ENCODE measurements at places on chromosomes 2 and 18.

DNA sequence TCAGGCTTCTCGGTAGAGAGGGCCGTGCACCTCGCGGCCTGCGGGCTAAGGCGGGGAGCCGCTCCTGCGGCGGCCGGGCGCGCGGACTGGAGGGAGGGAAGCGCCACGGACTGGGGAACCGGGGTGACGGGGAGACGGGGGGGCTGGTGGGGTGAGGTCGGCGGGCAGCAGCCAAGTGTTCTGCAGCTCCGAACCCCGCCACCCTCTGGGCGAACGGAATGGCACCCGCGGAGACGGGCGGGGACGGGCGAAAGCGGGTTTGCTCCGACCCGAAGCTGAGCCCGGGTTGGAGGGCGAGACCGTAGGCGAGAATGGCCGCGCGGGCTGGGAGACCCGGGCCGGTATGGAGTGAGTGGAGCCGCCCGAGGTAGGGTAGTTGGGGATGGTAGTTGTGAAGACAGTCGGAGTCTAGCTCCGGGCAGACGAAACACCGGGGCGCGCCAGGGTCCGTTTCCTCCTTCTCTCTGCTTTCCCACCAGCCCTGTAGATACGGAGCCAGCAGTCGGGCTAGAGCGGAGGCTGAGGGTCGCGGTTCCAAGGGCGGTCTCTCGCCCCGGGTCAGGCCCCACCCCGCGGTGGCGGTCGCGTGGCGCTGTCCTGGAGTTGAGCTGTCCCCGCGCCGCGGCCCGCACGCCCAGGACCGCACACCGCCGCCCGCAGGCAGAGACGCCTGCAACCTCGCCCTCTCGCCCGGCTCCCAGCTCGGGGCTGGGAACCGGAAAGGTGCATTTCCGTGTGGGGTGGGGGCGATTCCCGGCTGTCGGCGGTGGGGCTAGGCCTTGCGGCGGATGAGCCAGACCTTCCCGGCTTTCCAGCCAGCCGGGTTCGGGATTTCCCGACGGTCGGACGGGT is 160.3 kb upstream of the SIX2 start:
- DNase-seq: peak; percentile 45

- no peak for DNase-seq
Observed at GRCh38 chr2:196328088-196328680, 156.8 kb upstream of the STK17B start.

DNA sequence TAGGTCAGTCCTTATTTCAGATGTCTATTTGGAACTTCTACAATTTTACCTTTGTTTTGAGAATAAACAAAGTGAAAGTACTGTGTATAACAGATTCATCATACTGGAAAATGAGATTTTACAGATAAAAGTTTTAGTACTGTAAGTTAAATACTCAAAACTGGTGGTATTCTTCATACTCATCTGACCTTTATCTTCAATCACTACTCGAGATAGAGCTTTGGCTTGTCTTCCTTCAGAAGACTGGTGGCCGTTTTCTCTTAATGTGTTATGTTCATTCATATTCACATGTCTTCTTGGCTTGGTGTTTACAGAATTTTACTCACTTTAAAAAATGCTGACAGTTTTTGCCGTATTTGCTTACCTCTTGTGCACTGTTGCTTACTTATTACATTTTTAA is 2.1 kb downstream of the SPOPL start:
- no peak for DNase-seq

DNA sequence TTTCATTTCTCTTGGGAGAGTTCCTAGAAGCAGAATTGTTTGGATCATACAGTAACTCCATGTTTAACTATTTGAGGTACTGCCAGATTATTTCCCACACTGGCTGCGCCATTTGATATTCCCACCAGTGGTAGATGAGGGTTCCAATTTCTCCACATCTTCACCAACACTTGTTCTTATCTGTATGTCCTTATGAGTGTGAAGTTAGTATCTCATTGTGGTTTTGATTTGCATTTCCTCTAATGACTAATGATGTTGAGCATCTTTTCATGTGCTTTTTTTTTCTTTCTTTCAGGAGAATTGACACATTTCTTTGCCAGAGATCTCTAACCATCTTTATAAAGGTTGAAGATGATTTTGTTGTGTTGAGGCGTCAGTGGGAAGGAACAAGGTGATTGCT is 4.1 kb upstream of the MGAT5 start:
- DNase-seq: no peak

GRCh38 chr2:236744281-236744705 is 174.7 kb downstream of the ACKR3 start:
- DNase-seq: no peak

DNA sequence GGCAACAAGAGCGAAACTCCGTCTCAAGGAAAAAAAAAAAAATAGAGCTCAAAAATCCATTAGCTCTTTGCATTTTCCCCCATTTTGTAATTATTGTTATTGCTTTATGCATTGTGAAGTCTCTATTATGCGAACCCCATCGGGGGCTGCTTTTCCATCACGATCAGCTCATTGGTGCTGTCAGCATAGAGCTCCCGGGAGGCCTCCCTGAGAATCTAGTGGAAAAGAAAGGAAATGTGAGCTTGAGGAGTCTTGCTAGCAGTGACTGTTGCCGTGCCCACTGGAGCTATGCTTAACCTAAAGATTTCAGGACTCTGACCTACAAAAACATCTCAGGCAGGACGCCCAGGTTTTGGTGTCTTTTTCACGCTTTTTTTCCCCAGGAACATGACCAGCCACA is 102.6 kb upstream of the NDUFV2 start:
- no peak for DNase-seq

DNA sequence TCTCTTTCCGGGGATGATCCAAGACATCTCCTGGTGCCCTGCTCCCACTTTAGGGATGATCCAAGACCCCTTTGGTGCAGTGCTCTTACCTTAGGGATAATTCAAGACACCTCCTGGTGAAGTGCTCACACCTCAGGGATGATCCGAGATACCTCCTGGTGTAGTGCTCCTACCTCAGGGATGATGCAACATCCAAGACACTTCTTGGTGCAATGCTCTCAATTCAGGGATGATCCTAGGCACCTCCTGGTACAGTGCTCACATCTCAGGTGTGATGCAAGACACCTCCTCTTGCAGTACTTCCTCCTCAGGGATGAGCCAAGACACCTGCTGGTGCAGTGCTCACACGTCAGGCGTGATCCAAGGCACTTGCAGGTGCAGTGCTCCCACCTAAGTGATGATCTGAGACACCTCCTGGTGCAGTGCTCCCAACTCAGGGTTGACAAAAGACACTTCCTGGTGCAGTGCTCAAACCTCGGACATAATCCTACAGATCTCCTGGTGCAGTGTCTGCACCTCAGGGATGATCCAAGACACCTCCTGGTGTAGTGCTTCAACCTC is 122.3 kb downstream of the ASB1 start:
- no peak for DNase-seq

GRCh38 chr2:134231301-134231964 is 22.4 kb upstream of the MGAT5 start:
- DNase-seq: no peak

GRCh38 chr2:77479895-77480294 is 42.3 kb downstream of the LRRTM4 start:
- no peak for DNase-seq

GRCh38 chr18:52403291-52404021 is 63.5 kb downstream of the DCC start:
- no peak for DNase-seq

GRCh38 chr2:96264086-96264485 is 1.7 kb downstream of the TMEM127 start:
- DNase-seq: no peak

DNA sequence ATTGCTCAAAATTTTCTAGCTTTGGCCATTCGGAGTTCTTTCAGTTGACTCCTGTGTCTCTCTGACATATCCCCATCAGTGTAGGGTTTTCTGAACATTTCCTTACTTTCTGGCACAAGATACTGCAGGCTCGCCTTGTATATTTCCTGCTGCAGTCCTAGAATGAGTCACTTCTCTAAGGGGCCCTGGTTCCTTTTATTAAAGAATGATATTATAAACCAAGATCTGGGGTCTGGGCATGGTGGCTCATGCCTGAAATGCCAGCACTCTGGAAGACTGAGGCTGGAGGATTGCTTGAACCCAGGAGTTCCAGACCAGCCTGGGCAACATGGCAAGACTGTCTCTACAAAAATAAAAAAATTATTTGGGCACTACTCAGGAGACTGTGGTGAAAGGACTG is 3.0 kb upstream of the RPL37A start:
- no peak for DNase-seq

- DNase-seq: peak; percentile 68
Observed at GRCh38 chr2:224359569-224359968, 42.3 kb downstream of the FAM124B start.

GRCh38 chr2:150532879-150533278 is 45.4 kb upstream of the RND3 start:
- no peak for DNase-seq
